T-helper 2 cell (primary cell): ENCODE measurements at places on chromosomes 11 and 22.
A peak's percentile ranks its signal among the peaks of the same experiment; 100 is the strongest.

GRCh38 chr22:43541462-43542407, 129.9 kb downstream of the MPPED1 start:
- no peak for DNase-seq

- no peak for DNase-seq
Observed at GRCh38 chr22:39725351-39726035, 154.9 kb downstream of the CACNA1I start.

- no peak for DNase-seq
Observed at GRCh38 chr11:110471371-110471770, 41.6 kb downstream of the FDX1 start.

DNA sequence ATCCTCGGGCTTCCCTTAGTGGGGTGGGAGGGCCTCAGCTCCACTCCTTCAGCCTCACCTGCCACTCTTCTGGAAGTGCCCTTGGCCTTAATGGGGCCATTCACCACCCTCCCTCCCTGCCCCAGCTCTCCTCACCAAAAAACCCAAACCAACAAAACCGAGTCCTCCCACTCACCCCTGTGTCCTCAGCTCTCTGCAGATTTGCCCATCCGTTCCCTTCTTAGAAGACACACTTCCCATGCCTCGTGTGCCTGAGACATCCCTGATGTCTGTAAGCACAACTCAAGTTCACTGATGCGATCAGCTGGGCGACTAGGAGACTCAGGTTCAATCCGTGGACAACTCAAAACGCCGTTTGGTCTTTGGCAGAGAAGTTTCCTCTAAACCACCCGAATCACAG, 839.2 kb downstream of the TBC1D22A start:
- no peak for DNase-seq

DNA sequence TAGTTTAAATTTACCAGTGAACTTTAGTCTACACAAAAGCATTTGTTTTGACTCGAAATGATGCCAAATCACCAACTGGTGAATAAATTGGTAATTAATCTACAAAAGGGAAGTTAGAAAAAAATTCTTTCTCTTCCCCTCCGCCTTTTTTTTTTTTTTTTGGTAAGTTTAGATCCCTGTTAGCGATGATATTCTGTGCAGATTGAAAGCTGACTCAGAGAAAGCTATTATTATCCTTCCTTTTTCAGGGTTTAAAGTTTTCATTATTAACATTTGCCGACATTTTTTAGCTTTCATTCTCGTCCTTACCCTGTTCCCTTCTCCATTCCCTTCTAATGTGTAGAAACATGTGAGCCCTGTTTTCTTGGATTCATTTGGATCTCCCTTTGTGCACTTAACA, 16.8 kb upstream of the NUP160 start:
- no peak for DNase-seq

GRCh38 chr22:43487311-43488030, 75.7 kb downstream of the MPPED1 start:
- no peak for DNase-seq

GRCh38 chr22:33789690-33790253, 130.5 kb downstream of the LARGE1 start:
- DNase-seq = no peak

GRCh38 chr22:26615149-26615548, 2.7 kb downstream of the CRYBB1 start:
- no peak for DNase-seq

DNA sequence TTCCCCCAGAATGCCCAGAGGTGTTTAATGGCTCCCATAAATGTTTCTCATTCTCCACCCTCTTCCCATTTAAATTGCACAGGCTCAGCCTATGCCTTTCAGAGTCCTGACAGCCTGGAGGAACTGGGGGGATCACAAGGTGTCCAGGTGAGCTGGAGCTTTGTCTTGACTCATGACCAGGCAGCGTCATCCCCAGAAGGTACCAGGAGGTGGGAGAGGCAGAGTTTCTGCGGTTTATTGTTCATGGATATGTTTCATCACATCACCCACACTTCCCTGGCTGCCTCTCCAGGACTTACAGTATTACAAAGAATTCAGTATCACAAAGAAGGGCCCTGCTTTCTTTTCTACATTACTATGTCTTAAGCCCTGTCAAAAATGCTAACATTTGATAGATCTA, 103.2 kb upstream of the GALNT18 start:
- DNase-seq = no peak

DNA sequence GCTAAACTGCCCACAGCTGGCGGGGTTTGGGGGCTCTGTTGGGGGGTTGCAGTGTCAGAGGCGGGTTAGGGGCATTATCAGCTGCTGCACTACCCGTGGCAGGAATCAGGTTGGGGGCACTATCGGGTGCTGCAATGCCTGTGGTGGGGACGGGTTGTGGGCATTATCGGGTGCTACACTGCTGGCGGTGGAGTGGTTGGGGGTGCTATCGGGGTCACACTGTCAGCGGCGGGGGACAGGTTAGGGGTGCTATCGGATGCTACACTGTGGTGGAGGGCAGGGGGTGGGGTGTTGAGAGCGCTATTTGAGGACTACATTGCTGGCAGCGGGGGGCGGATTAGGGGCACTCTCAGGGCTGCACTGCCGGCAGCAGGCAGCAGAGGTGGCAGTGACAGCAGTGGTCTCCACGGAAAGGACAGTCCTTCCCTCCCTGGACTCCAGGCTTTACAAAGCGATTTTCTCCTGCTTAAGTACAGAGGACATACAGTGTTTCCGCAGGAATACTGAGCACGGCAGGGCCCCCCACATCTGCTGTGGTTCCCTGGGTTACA, 119.5 kb upstream of the VPREB1 start:
- no peak for DNase-seq

- no peak for DNase-seq
Observed at GRCh38 chr11:102456381-102456780, 3.8 kb upstream of the TMEM123 start.

- DNase-seq = no peak
Observed at GRCh38 chr11:9493492-9493891, 32.7 kb downstream of the ZNF143 start.

- no peak for DNase-seq
Observed at GRCh38 chr11:117520201-117520600, 192.5 kb downstream of the CEP164 start.

GRCh38 chr22:28410050-28410816, 269.4 kb downstream of the TTC28 start:
- no peak for DNase-seq

- no peak for DNase-seq
Observed at GRCh38 chr22:49735411-49735900, 92.2 kb downstream of the BRD1 start.

GRCh38 chr11:15468466-15468865, 353.7 kb downstream of the INSC start:
- no peak for DNase-seq

DNA sequence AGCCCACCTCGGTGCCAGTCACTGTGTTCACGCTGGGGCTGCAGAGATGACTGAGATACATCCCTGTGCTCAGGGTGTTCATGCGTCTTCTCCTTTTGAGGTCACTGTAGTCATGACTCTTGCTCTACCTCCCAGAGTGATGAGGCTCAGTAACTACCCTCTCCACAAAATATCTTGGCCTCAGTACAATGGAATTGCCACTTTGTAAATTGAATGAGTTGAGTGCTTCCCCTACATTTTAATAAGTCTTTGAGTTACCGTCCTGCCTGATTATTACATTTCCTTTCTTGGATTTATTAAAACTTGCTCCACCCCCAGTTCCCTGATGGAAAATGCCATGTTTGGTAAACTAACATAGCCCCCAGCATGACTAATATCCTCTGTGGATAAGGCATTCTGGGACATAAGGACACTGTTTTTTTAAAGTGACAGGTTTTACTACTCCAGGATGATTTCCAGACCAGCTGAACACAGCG, 15.9 kb downstream of the PRSS23 start:
- no peak for DNase-seq

DNA sequence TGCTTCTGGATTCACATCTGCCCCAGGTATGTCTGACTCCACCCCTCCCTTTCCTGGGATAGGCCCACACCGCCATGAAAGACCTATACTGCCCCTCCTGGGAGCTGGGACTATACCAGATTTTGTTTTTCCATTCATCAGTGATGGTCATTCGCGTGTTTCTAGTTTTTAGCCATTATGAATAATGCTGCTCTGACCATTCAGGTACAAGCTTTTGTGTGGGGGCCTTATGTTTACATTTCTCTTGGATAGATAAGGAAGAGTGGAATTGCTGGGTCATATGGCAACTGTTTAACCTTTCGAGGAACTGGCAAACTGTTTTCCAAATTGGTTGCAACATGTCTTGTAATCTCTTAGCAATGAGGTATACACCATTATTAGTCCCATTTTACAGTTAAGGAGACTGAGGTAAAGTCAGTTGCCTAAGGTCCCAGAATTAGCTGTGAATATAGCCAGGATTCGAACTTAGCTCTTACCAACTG, 1.2 kb upstream of the TBC1D10A start:
- DNase-seq = no peak

DNA sequence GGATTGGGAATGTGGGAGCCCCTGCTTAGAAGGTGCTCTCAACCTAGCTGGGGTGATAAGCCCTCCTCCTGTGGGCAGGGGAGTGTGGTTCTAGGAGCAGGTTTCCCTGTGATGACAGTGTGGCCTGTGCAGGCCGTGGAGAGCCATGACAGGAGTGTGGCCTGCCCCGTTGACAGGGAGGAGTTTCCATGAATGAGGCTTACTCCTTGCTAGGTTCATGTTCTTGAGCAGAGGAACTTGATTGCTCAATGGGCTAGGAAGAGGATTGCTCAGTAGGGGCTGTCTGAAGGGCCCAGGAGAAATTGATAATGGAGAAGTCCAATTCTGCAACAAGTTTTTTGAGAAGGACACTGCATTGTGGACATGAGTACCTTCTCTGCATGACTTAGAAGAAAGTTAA, 92.0 kb downstream of the PPP6R3 start:
- DNase-seq = no peak

- DNase-seq = no peak
Observed at GRCh38 chr11:3158821-3159220, 6.3 kb downstream of the OSBPL5 start.

DNA sequence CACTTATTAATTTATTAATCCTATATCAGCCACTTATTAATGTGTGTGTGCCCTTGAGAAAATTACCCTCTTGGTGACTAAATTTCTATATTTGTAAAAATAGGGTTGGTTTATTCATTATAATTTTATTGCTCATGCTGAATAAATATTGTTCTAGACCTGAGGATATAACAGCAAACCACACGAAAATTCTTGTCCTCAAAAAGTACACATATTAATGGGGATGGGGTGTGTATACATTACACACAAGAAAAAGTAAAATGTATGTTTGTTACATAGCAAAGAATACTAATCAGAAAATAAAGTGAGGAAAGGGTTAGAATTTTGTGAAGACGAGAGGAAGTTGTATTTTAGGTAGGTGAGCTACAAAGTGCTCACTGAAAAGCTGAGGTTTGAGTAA, 1068.9 kb upstream of the RAG2 start:
- no peak for DNase-seq

DNA sequence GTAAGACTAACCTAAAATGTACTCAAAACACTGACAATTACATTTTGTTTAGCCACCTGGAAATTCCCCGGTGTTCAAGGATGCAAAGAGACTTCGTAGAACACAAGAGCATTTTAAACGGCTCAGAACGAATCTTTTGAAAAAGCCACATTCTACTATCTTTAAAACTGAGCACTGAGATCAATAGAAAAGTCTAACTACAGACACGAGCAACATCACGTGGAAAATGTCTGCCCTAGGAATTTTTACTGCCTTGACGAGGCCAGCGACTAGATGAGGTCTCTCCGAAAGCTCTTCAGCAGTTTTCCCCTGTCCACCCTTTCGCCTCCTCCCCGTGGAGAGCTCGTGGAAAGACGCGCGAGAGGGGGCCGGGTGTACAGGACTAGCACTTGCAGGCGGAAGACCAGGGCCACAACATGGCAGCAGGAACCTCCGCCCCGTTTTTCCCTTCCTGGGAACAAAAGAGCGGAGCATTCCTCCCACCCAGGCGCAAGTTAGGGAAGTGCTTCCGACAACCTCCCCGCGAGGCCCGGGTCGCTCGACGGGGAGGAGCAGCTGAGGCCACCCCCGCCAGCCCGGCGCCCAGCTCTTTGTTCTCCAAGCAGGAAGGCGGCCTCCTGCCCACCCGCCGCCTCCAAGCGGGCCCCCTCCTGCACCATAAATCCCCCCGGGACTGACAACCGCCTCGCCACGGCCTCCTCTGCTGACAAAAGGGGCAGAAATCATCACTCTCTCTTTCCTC, 1.1 kb downstream of the EIF4G2 start:
- DNase-seq = peak; percentile 28

DNA sequence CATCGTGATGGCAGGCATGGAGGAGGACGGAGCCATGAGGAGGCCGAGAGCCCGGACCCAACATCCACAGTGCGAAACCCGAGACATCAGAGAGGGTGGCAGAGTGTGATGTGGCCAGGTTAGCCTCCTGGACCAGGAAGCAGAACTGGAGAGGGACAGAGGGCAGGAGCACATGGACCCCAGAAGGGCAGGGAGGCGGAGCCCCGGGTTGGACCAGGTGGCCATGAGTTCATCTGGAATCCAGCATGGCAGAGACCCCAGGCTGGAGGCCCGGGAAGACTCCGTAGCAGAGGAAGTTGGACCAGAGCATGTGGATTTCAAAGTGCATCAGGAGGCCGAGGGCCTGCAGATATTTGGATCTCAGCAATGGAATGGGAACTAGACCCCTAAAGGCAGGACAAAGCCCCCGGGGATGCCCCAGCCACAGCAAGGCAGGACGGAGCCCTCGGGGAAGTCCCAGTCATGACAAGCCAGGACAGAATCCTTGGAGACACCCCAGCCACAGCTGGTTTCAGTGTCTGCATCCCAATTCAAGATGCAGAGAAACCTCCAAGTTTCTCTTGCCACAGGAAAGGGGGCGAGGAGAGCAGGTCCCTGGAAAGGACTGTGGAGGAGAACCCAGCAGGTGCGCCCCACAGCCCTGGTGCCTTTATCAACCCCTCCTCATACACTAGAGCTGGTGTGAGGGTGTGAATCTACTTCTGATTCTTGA, 1393.4 kb downstream of the BRD1 start:
- no peak for DNase-seq

DNA sequence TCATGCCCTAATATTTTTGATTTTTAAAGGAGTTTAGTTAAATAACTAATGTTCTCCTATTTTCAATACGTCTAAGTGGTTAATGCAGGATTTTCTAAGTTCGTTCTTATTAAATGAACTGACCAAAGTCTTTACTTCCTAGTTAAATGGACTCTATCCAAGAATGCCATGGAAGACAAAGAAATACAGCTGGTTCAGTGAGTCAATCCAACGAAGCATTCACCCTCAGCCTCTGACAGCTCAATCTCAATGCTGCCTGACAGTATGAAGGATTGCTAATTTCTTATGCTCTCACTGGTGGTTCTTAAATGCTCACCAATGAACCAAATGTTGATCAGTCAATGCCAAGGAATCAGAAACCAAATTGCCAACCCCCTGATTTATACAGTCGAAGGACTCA, 219.4 kb downstream of the CADM1 start:
- DNase-seq = no peak

DNA sequence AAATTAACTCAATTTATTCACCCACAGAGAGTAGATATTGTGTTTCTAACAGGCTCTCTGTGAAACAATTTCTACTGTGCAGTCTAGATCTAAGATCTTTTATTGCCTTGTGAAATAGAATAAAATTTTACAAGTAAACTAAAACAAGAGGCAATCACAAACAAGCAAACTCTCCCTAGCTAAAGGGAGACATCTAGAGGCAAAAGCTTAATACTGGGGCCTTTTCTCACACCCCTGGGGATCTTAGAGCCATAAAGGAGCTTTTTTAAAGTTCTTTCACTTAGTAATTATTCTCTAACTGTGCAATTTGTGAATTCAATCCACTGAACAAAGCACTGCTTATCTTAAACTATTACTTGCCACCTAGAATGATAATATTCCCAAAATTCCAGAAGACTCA, 19.7 kb downstream of the ALG9 start:
- DNase-seq = no peak

- no peak for DNase-seq
Observed at GRCh38 chr11:102807921-102808320, 10.0 kb upstream of the MMP1 start.
